ENCODE measurements at places on chromosomes 5 and 9.
A peak's percentile ranks its signal among the peaks of the same experiment; 100 is the strongest.

- peak; percentile 31 for DNase-seq
Observed at GRCh38 chr5:130963798-130964197, 201.3 kb downstream of the HINT1 start.

GRCh38 chr9:95876138-95876444, 600 bp downstream of the ERCC6L2 start:
- DNase-seq = no peak

DNA sequence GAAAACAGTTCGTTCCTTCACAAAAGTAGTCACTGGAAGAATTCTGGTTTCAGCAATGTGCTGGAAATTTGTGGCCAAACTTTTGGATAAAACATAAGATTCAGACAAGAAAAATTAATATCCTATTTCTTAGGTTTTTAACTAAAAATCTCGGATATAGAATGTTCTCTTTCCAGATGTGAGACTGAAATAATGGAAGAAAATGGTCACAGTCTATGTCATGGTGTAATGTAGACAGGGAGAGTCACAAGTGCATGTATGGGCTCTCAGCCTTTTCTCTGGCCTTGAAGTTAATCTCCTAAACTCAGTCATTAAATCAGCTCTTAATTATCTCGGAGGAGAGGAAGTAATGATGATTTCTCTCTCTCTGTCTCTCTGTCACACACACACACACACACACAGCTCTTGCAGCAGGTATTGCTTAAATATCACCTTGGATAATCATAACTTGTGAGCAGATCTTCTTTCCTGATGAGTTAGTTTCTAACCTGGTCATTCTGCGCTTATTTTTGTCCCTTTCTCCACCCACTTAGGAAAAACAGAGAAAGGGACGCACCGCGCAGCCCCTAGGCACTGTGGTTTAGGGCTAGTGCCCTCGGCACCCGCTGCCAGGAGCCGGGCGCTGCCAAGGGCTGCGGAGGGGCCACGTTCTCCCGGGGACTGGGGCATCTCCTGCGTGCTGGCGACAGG, 672 bp upstream of the ITGA2 start:
- no peak for DNase-seq

GRCh38 chr5:133240425-133241091, 188.7 kb downstream of the HSPA4 start:
- DNase-seq = peak; percentile 97

- peak; percentile 42 for DNase-seq
Observed at GRCh38 chr5:74183041-74183440, 457.5 kb downstream of the ENC1 start.

DNA sequence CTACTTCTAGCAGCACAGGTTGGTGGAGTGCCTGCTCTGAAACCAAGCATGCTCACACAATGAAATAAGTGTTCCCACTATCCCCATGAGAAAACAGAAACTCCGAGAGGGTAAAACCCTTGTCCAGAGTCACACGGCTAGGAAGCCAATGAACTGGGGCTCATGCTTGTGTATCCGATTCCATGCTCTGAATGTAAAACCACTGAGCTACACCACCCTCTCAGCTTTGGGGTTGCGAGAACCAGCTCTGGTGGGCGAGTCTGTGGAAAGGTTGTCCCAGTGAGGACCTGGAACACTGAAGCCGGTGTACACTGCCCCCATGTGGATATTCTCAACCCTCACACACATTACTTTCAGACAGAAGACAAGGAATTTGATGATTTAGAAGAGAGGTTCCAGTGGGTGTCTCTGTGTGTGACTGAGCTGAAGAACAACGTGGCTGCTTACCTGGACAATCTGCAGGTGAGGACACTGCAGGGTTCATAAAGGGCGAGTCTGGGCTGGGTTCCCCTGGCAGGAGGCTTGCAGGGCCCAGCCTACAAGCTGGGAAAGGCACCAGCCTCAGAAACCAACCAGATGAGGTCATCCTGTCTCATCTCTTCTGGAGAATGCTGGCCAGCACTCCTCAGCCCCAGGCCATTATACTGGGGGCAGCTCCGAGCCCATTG, 37.4 kb downstream of the ARHGEF37 start:
- DNase-seq = peak; percentile 65

DNA sequence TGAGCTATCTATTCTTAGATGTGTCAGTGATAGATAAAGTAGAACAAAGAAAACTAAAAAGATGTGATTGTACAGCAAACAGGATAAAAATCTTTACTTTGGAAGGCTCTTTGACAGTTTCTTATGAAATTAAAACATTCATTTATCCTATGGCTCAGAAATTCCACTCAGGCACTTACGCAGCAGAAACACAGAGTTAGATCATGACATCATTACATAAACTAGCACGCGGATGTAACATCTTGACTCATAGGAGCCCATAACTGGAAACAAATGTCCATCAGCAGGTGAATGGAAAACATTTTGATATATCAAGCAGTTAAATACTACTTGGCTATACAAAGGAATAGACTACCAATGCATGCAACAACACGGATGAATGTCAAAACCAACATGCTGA, 45.3 kb downstream of the ICE1 start:
- peak; percentile 13 for DNase-seq

DNA sequence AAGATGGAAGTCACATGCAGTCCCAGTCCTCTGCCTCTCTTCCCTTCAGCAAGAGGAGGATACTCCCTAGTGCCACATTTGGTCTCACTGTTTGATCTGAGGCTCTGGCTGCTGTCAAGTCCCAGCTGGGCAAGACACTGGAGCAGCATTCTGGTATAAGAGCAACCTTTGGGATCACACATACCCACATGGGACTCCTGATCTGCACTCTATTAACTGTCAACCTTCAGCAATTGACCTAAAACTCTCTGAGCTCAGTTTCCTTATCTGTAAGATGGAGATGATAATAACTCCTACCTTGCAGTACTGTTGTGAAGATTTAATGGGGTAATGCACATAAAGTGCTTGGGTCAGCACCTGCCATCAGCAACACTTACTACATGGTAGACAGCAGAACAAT, 437.9 kb downstream of the PIK3R1 start:
- DNase-seq = no peak

- DNase-seq = no peak
Observed at GRCh38 chr5:180908998-180909731, 10.2 kb downstream of the BTNL8 start.

- DNase-seq = peak; percentile 79
Observed at GRCh38 chr9:134807716-134808446, 72.7 kb upstream of the FCN2 start.

GRCh38 chr9:91809581-91810285, 140.3 kb downstream of the ROR2 start:
- DNase-seq = peak; percentile 46

DNA sequence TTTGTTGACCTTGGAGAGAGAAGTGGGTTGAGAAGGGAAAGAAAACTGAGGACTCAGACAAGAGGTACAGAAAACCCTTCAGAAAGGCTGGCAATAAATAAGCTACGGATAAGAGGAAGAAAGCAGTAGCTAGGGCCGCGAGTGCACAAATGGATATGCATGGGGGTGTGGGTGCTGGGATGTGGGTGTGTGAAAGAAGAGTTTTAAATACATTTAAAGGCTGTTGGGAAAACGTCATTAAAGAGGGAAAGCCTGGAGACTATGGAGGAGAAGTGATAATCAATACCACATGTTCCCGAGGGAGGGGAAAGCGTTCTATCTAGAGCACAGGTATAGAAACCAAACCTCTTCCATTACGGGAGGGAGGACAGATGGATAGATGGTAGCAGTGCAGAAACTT, 177.2 kb downstream of the TSSK1B start:
- no peak for DNase-seq

- no peak for DNase-seq
Observed at GRCh38 chr5:175847503-175847902, 23.9 kb upstream of the CPLX2 start.

- no peak for DNase-seq
Observed at GRCh38 chr5:180866985-180867384, 5.9 kb upstream of the ZFP62 start.

Data from amniotic epithelial cell (primary cell).